Hindlimb muscle (tissue), 1 donor: ENCODE measurements at places on chromosomes 1 and 21. TPM values are rescaled to one million over a fixed set of nuclear protein-coding genes. Genes with fewer than 3 reads are reported as not detected.

GRCh38 chr1:52444463-52444862, 40.1 kb downstream of the PRPF38A start:
- DNase-seq = no peak

DNA sequence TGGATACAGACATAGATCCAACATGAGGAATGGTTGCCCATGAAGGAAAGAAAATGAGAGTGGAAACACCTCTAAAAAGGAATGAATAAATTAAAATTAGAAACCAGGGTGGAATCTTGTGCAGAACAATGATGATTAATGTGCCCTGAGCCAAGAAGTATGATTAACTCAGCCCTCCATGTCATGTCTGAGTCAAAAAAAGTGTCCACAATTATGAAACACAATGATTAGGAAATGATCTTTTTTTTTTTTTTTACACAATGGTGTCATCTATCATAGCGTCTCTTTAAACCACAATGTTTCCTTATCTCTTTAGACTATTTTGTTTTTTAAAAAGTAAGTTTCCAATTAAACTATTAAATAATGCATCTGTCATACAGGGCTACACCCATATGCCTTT, 78.9 kb upstream of the RAB4A start:
- no peak for DNase-seq

GRCh38 chr1:205225901-205226765, 1.6 kb upstream of the TMCC2 start:
- DNase-seq = no peak

- DNase-seq = no peak
These were observed 62.9 kb upstream of the TMPRSS2 start for GRCh38 chr21:41570791-41571355.

CD1E gene
- 0.32 TPM for polyA plus RNA-seq

CHRM3 gene
- 2.3 TPM for polyA plus RNA-seq
